ENCODE measurements at places on chromosomes 6 and 20.
A peak's percentile ranks its signal among the peaks of the same experiment; 100 is the strongest.

GRCh38 chr6:31657406-31658157, 1.9 kb downstream of the APOM start:
- no peak for DNase-seq

DNA sequence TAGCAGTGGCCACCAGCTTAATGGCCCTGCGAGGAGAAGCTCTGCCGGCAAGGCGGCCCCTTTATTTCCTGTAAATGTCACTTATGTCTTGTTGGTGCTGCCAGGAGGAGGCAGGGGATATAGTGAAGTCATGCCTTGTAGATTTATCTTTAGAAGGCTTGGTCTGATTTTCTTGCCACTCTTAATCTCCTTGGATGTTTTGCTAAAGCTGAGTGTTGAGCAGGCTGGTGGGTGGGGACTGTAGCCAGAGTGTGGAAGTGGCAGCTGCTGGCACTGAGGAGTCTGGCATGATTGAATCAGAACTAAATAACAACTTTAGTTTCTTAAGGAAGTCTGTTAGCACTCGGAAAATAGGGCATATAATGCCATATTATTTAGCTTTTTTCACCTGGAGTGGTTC, 77.9 kb downstream of the PHF20 start:
- no peak for DNase-seq

DNA sequence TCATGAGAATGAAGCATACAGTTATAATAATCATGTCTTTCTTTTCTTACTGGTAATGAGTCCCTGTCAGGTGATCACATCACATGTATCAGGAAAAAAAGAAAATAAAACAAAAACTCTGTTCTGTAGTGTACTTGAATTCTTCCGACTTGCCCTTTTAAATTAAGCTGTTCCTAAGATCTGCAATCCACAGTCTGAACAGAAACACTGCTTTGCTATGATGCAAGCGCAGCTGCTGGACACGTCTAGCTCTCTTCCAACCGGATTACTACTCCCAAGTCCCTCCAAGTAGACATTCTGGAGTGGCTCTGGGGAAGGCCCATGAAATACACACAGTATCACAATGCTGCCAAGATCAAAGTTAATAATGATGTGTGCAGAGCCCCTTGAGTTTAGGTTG, 83.7 kb downstream of the FYN start:
- no peak for DNase-seq

DNA sequence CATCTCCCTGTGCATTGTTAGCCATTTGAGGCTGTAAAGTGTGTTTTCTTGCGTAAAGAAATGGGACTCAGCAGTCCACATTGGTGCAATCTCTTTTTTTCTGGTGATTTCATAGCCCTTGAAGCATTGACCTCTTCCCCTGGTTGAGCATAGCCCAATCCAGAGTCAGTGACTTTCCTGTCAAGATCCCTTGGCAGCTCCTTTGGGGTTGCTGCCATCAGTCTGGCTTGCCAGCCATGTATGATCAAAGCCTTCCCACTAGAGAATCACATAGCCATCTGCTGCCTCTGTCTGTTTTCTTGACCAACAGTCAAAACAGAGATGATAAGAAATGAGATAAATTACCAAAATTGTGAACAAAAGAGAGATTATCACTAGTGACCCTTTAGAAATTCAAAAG, 19.6 kb downstream of the HLA-A start:
- no peak for DNase-seq

DNA sequence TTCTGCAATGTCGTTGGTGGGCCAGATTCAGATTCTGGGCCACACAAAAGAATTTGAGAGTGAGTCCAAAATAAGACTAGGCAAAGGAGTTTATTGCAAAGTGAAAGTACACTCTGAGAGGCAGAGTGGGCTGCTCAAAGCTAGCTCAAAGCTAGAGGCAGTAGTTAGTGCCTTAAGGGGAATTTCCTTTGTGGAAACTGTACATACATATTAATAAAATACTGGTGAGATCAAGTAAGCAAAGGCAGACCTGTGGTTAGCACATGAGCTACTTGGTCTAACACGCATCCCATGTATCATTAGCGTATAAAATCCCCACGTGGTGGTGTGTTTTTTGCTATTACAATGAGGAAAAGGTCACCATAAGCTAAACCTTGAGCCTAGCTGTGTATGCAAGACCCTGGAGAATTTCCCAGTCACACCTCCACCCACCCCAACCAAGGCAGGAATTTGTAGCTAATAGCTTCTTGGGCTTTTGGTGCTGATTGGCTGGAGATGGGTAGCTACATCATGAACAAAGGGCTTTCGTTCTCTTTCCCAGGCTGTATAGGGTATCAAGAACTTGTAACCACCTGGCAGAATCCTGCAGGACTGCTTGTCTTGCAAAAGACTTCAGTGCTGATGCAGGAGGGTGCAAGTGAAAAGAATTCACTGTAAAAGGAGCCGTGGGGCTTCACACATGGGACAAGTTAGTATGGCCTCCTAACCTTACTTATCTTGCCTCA, 14.7 kb upstream of the TRIM26 start:
- no peak for DNase-seq

DNA sequence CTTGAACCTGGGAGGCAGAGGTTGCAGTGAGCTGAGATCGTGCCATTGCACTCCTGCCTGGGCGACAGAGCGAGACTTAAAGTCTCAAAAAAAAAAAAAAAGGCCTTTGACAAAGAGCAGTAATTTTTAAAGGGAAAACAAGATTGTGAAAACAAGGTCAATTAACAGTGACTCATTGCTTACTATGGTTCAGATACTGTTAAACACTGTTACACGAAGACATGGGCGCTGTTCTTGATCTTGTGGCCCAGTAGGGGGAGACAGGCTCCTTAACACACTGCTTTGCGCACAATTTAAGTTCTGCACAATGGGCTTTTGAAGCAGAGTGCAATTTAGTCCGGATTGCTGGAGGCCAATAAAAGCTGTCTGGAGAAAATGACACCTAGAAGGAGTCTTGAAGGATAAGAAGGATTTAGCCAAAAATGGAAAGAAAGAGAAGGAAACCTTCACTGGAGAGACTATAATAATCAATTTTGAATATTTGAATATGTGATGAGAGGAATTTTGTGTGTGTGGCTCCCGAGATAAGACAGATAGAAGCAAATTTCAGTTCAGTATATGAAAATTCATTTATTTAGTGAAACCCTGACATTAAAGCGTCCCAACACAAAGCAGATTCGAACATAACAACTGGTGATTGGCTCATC, 6.0 kb upstream of the LATS1 start:
- DNase-seq, result peak; percentile 62

GRCh38 chr20:13771853-13772453, 12.8 kb downstream of the ESF1 start:
- peak; percentile 16 for DNase-seq

- no peak for DNase-seq
These were observed 1389.9 kb upstream of the MAP3K7 start for GRCh38 chr6:91976797-91977196.

DNA sequence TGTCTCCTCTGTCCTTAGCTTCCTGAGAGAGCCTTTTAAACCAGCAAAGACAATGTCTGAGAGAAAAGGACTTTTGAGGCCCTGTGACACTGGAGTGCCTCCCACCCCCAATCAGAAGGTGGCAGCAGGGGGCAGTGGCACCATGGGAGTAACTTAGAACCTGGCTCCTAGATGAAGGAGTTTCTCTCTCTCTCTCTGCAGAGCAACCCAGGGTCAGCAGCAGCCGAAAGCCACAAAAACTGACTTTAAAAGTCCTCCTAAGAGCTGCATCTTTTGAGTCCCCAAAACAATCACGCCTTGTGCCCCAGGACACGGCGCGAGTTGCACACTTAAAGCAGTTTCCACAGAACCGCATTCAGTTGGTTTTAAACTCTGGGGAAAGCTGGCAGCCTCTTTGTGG, 5.3 kb upstream of the TCP11 start:
- peak; percentile 79 for DNase-seq

GRCh38 chr6:154432533-154433476, 76.2 kb upstream of the IPCEF1 start:
- DNase-seq, result no peak

- DNase-seq, result peak; percentile 29
These were observed 245.1 kb downstream of the FOXA2 start for GRCh38 chr20:22339091-22339881.

DNA sequence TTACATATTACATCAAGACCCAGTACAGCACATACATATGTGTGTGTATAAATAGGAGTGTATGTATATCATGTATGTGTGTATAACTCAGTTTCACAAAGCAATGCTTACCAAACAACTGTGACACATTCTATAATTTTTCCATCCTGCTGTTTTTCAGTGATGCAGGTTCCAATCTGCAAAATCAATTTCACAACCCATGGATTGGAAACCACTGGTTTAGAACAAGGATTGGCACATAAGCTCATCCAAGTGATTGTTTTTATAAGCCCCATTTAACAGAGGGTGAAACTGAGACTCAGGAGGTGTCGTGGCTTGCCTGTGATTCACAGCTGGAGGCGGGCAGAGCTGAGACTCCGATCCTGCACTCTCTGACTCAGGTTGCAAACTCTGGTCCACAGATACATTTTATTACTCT, 158.2 kb downstream of the ZMYND8 start:
- DNase-seq, result no peak

GRCh38 chr6:37631295-37631694, 66.4 kb downstream of the MDGA1 start:
- no peak for DNase-seq

DNA sequence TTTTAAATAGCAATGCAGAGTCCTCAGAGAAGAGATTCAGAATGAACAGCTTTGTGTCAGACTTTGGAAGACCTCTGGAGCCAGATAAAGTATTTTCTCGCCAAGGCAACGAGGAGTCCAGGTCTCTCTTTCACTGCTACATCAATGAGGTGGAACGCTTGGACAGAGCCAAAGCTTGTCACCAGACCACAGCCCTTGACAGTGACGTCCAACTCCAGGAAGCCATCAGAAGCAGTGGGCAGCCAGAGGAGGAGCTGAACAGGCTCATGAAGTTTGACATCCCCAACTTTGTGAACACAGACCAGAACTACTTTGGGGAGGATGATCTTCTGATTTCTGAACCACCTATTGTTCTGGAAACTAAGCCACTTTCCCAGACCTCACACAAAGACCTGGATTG, 55.5 kb downstream of the MRAP2 start:
- DNase-seq, result no peak

- DNase-seq, result no peak
These were observed 13.5 kb downstream of the ZSCAN23 start for GRCh38 chr6:28429781-28430180.

GRCh38 chr6:123940551-123940950, 136.9 kb downstream of the NKAIN2 start:
- no peak for DNase-seq

- no peak for DNase-seq
These were observed 49.3 kb downstream of the LYRM4 start for GRCh38 chr6:5211492-5211891.

GRCh38 chr20:8545212-8545611, 413.1 kb downstream of the PLCB1 start:
- DNase-seq, result no peak

- no peak for DNase-seq
These were observed 35.8 kb downstream of the ZBTB46 start for GRCh38 chr20:63795178-63795830.

DNA sequence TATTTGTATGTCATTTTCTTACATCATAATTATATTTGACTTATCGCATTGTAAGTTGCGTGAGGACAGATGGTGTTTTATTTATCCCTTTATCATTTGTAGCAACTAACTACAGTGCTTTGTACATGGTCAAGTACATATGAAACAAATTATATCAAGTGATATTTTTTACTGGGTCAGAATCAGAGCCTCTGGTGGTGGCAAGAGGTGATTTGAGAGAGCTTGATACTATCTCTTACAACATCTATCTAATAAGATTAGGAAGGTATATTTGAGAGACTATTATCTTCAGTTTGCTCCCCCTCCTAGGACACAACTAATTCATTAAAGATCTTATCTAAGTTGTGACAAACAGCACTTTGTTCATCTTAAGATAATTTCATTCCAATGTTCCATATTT, 47.7 kb downstream of the BCKDHB start:
- DNase-seq, result no peak

- DNase-seq, result no peak
These were observed 18.1 kb downstream of the PPP1R3G start for GRCh38 chr6:5103250-5103649.

GRCh38 chr6:139591075-139591865, 216.8 kb upstream of the CITED2 start:
- no peak for DNase-seq

- no peak for DNase-seq
These were observed 5.4 kb upstream of the RAB44 start for GRCh38 chr6:36692220-36692619.

- DNase-seq, result no peak
These were observed 10.8 kb downstream of the RBCK1 start for GRCh38 chr20:418858-419365.

DNA sequence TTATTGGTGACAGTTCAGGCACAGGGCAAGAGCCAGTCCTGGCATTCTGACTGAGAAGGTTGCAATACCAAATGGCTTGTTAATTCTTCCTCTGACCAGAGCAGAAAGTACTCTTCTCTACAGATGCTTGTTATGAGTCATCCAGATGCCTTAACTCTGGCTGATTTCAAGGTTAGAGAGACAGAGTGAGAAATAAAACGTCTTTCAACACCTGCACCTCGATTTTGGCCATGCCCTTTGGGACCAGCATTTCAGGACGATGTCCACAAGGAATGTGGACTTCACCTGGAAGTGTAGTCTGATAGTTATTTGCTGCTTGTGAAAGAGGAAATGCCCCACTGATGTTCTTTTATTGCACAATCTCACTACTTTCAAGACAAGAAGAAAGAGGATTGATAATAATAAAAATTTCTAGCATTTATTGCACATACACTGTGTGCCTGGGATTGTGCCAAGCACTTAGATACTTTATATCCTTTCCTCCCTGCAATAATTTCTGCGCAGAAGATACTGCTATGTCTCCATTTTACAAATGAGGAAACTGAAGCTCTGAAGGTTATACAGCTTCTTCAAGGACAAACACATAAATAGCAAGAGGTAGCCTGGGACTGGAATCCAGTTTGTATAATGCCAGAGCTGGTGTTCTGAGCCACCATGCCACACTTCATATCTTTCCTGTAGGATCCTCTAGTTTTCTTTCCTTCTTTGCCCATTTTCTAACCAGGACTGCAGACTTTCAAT, 33.5 kb upstream of the MCM3 start:
- no peak for DNase-seq

GRCh38 chr6:5112066-5112799, 27.1 kb downstream of the PPP1R3G start:
- DNase-seq, result no peak

- DNase-seq, result no peak
These were observed 24.7 kb downstream of the PACSIN1 start for GRCh38 chr6:34490390-34491090.

DNA sequence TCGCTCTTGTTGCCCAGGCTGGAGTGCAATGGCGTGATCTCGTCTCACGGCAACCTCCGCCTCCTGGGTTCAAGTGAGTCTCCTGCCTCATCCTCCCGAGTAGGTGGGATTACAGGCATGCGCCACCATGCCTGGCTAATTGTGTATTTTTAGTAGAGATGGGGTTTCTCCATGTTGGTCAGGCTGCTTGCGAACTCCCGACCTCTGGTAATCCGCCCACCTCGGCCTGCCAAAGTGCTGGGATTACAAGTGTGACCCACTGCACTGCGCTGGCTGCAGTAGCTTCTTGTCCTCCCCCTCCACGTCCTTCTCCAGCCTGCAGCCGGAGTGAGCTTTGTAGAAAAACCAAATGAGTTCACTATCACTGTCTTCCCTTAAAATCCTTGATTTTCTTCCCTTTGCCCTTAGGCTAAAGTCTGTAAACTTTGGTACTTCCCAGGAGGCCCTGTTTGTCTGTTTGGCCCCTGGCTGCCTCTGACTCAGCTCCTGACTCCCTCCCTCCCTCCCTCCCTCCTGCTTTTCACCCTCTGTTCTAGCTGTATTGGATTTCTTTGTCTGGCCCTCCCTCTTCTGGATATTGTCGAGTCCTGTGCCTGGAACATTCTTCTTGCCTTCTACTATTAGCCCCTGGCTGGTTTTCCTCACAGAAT, 12.9 kb downstream of the PARD6B start:
- DNase-seq, result no peak
